A549 treated with CpdA at 1 μM for 4 hours (cell line): ENCODE measurements at places on chromosomes 16 and 17. TPM values are rescaled to one million over a fixed set of nuclear protein-coding genes. Genes with fewer than 3 reads are reported as not detected.

RHBDL3 gene
- 3.2 to 5.2 TPM (median 4.4 TPM) in 5 replicates for total RNA-seq

EFCAB5 gene
- 0.21 to 0.82 TPM (median 0.57 TPM) in 5 replicates for total RNA-seq

GPRC5C gene
- 56.4 to 90.7 TPM (median 82.3 TPM) in 5 replicates for total RNA-seq

CX3CL1 gene
- 0.07 to 0.15 TPM (median 0.12 TPM) in 5 replicates for total RNA-seq

CCL17 gene
- total RNA-seq, result not detected in 5 replicates

MMP28 gene
- 3.6 to 7.7 TPM (median 6.0 TPM) in 5 replicates for total RNA-seq
